Stimulated activated CD4-positive, alpha-beta T cell treated with anti-CD3 and anti-CD28 coated beads, Interleukin-4, amount 100 ng/mL, for 4 hours (primary cell): ENCODE measurements at places on chromosomes 12 and 14.

GRCh38 chr12:1801303-1801975, 18.9 kb upstream of the LRTM2 start:
- DNase-seq = no peak

GRCh38 chr12:129693731-129694130, 210.1 kb downstream of the TMEM132D start:
- no peak for DNase-seq

DNA sequence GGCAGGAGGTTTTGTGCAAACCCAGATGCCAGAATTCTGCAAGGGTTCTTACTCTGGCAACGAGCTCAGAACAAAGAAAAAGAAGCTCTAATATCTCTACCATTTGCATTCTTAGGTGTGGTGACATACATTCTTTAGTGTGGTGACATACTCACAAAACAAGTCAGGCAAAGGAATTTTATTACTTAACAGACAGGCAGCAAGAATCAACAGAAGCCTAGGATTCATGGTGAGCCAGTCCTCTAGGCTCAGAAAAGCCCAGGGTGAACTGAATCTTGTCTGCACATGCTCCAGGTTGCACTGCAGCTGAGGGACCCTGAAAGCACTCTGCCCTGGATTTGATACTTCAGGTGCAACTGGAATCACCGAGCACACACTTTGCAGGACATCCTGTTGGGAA, 122.4 kb upstream of the PTPRQ start:
- DNase-seq = no peak

DNA sequence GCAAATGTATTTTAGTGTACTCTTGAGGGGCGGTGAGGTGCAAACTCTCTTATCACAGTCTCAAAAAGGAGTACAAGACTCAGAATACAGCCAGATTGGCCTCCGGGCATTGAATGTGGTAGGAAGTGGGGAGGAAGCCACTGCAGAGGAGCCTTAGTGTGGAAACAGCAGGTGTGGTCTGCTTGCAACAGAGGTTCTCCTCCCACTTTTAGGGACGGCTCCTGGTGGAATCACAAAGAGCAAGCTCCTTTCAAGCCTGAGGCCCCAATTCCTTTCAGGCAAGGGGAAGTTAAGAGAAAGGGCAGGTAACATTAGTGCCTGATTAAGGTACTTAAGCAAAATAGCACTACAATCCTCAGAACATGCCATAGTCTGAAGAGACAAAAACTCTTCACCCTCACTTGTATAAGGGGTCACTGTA, 23.7 kb upstream of the SLC2A3 start:
- DNase-seq = peak; percentile 43

DNA sequence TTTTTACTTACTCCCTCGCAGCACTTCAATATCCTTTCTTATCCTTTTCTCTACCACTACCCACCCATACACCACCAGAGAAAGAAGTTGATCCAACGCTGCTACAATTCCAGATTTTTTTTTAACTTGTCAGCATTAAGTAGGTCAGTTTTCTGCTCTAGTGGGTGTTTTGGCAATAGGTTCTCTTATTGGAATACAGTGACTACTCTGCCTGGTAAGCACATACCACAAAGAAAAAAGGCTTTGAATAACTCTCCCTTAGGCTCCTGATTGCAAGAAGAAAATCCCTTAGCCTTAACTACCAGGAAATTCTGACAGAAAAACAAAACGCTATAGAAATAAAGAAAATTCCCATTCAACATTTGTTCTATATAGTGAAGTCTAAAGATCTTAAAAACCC, 72.0 kb downstream of the NUMB start:
- no peak for DNase-seq

GRCh38 chr12:14554281-14555007, 13.2 kb downstream of the PLBD1 start:
- DNase-seq = no peak

GRCh38 chr14:75418850-75419768, 8.7 kb upstream of the JDP2 start:
- DNase-seq = peak; percentile 47

DNA sequence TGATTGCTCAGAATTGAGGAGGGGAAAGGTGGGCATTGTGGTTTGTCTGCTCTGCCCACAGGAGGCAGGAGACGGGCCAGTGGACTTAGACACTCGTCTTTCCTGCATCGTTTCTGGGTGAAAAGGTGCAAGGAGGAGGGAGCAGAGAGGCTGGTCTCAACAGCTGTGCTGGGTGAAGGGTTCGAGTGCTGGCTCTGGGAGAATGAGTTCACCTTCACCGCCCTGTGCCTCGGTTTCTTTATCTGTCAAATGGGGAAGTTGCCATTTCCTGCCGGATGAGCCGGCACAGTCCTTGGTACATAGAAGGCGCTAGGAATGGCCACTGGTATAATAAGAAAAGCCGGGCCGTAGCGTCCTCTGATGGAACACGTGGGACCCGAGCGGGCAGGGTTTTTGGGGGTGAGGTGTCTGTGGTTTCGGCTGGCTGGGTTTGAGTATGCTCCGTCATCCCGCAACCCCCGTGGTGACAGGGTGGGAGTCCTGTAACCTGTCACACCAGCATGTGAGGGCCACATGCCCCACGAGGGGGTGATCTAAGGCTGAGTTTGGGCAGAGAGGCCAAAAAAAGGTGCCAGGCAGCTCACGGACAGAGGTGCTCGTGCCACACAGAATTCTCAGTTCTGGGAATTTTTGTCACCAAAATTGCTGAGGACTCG, 7.3 kb downstream of the BCL7A start:
- no peak for DNase-seq

- DNase-seq = no peak
Measured at GRCh38 chr14:85087201-85087600, 442.7 kb upstream of the FLRT2 start.

DNA sequence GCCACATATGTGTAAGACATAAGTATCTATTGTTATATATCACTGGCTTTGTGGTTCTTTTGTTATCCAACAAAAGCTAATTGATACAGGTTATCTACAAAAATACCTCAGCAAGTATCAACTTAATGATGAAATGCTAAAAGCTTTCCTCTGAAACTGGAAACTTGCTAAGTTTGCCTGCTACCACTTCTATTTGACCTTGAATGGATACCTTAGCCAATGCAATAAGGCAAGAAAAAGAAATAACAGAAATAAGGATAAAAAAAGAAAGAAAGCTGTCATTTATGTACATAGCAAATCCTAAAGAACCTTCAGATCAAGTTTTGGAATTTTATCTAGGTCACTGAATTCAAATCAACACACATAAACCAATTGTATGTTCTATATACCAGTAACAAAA, 35.5 kb upstream of the RASSF3 start:
- DNase-seq = no peak

DNA sequence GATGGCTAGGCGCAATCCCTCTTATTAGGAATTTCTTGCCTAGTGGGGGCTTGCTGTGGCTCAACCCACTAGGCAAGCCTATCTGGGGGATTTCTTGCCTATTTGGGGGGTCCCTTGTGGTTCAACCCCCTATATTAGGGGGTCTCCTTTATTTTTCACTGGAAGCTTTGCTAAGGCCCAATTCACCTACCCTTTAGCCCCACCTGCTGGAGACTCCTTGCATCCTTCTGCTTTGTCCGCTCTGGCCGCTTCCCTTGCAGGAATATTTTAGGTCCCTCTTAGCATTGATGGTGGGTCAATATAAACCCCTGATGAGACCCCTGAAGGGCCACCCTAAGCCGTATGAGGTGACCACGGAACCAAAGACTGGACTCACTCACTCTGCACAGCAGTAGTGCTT, 1552.1 kb downstream of the AACS start:
- no peak for DNase-seq

DNA sequence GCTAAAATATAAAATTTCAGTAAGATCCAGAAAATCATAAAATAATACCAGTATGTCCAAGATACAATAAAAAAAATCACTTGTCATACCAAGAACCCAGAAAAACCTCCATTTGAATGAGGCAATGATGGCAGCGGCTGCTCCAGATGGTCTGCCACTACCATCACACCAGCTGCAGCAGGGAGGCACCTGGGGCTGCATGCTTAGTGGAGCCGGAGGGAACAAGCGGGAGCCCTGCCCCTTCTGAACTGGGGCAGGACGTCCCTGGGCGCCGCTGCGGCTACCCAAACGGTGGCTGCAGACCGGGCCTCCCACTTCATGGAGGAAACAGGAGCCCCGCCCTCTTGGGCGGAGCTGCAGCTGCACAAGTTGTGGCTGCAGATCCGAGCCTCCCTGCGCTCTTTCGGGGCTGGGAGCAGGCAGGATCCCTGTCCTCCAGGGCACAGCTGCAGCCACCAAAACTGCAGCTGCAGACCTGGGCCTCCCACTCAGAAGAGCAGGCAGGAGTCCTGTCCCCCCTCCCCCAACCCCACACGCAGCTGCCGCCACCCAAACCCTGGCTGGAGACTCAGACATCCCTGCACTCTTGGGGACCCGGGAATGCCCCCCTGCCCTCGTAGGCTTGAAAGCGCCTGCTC, 36.1 kb upstream of the OR5AU1 start:
- DNase-seq = peak; percentile 40

DNA sequence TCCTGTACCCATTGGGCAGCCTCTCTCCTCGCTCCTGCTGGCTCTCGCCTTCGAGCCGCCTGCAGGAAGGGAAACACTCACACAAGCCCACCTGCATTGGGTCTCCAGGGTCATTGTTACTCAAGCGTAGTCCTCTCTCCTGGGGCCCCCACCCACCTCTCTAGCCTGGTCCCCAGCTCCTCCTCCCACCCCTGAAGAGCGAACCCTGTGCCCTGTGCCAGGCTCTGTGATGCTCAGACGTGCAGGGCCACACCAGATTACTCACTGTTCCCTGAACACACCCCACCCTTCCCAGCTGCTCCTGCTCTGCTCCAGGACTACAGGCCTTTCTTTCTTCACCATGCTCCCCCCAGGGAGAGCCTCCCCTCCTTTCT, 88.1 kb downstream of the NINJ2 start:
- DNase-seq = no peak

GRCh38 chr12:85507456-85507855, 227.4 kb downstream of the ALX1 start:
- DNase-seq = no peak

DNA sequence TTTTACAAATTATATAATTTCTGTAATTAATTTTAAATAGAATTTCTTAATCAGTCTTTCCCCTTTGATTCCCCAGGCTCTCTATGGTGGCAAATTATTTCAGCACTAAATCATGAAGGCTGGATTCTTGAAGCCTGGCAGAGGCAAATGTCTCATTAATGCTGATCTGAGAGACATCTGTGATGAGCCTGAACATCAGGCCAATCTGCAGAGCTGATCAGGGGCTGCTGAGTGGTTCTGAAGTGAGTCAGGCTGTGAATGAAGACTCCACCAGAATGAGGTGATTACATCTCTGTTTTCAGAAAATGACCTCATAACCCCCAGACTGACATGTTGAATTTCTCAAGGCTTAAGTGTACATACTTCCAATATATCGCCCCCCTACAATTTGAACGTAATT, 124.2 kb upstream of the MIS18BP1 start:
- DNase-seq = no peak

DNA sequence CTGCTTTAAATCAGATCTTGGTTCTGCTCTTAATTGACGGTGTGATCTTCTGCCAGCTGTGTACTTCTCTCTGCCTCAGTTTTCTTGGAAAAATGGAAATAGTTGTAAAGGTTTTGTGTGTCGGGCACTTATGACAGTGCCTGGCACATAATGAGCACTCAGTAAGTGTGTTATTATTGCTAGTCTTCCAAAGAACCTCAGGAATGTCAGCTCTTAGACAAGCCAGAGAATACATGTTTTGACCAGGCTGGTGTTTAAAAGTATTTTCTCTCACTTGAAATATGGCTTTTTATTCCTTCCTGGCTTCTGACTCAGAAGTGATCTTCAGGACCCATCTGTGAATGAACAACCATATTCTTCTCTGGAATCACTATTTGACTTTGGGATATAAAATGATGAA, 304.1 kb downstream of the SNAPC1 start:
- no peak for DNase-seq

DNA sequence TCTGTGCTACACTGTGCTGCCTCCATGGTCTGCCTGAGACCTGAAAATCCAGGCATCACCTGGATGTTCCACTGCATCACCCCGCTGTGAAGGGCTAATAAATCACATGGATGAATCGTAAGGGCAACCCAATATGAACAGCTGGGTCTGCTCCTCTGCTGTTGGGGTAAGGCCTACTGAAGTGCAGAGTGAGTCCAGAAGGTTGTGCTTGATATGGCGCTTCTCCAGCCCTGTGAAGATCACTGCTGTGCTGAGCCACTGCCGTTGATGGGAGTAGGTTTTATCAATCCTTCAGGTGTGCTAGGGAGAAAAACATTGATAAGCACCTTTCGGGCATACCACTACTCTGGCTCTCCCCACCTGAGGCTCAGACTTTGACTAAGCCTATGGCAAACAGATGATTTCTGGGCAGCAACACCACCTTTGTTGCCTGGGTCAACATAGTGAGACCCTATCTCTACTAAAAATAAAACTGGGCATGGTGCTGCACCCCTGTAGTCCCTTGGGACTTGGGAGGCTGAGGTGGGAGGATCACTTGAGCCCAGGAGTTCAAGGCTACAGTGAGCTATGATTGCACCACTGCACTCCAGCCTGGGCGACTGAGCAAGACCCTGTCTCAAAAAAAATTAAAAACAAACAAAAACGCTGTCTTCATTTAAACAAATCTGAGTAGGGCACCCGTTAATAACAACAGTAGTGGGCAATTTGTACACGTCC, 1.7 kb downstream of the ACVRL1 start:
- DNase-seq = no peak

DNA sequence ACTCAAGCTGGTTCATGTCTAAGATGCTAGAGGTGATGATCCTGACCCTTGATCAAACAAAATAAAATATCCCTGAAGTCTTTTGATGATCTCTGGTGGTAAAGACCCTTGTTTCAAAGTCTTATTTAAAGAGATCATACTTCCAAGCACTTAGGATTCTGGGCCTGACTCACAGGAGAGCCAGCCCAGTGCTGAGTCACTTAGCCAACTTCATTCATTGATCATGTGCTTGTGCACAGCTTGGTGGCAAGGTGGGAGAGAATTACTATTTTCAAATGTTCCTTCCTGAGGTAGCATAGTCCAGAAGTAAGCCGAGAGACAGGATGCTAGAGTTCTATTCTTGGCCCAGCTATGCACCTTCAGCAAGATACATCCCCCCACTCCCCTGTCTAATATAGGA, 40.6 kb downstream of the SCN8A start:
- DNase-seq = no peak

- peak; percentile 75 for DNase-seq
Measured at GRCh38 chr14:37595809-37596621, 586 bp downstream of the TTC6 start.

DNA sequence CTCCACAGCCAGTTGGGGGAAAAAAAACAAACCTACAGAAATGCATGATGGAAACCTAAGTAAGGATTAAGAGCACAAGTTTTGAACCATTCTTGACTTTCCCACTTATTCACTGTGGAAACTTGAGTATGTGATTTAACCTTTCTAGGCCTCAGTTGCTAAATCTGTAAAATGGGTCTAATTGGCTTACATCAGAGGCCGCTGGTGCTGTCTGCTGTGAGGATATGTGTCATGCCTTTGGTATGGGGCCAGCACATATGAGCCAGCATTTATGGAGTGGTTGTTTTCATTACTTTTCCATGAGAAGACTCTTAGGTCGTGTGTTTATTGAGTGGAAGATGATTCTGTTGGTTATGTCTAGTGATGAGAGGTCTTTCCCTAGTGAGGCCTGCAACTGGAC, 102.4 kb downstream of the ESR2 start:
- DNase-seq = no peak
